Activated naive CD8-positive, alpha-beta T cell treated with anti-CD3 and anti-CD28 coated beads, Interleukin-2, amount 50 U/mL, for 24 hours (primary cell): ENCODE measurements at places on chromosomes 7 and 10.
A peak's percentile ranks its signal among the peaks of the same experiment; 100 is the strongest.

DNA sequence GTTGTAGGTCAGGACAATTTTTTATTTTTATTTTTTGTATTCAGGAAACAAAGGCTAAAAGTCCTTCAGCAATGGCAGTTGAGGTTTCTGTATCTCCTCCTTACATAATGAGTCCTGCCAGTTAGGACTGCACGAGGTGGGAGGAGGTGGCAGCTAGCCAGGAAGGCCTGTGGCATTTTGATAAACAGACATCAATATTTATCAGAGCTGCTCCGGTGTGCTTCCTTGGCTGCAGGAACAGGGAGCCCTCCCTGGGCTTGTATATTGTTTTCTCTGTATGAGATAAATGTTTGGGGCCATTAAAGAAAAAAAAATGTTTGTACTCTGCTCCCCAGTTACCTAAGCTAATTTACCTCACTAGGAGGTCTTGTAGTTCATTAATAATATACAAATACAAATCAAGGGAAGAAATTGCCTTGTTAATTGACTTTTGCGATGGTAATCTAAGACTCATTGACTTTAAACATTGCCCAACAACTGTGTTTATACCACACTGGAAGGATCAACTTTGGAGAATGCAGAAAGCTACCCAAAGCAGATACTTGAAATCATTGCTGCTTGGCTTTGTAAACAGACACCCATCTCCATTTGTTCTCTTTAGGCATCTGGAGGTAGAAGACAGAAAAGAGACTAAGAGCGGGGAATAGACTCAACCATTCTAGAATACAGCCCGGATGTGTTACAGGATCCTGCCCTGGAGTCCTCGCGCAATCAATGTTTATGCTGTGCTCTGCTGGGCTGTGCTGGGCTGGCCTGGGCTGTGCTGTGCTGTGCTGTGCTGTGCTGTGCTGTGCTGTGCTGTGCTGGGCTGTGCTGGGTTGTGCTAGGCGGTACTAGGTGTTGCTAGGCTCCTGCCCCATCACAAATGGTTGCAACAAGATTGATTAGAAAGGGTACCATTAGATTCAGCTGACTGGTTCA is 36.5 kb upstream of the PDZD8 start:
- DNase-seq = no peak
- no peak overlapping the region for H3K27ac ChIP-seq
- no peaks in the 10 kb centered on the region for H3K36me3 ChIP-seq
- H3K27me3 ChIP-seq = peaks cover 20% of the 10 kb centered on the region
- no peaks in the 10 kb centered on the region for H3K4me1 ChIP-seq

DNA sequence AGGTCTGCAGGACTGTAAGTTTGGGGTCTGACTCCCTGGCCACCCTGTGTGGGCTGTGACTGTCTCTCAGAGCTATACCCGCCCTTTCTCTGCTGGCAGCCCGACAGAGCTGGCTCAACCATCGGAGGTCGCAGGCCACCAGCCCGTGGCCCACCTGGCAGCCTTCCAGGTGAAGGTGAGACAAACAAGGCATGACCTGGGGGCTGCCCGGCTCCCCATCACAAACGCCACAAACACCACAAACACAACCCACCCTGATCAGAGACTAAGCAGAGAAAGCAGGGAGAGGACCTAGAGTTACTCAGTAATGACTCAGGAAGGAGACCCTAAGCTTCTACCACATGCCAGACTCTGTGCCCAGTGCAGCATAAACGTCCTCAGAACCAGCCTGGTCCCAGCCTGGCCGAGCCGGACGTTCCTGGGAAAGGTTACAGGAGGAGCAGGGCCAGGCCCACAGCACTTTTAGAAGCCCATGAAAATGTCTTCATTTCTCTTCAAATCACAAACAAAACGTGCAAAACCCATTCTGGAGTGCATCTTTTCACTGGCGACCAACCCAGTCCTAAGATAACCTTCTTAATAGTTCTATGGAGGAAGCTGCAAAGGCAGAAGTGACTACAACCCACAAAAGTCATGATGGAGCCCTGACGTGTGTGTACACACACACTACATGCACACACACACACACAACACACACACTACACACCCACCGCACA is 66.8 kb downstream of the MKI67 start:
- H3K27me3 ChIP-seq = no peaks in the 10 kb centered on the region
- no peak for DNase-seq
- peaks cover 63% of the 10 kb centered on the region for H3K36me3 ChIP-seq

DNA sequence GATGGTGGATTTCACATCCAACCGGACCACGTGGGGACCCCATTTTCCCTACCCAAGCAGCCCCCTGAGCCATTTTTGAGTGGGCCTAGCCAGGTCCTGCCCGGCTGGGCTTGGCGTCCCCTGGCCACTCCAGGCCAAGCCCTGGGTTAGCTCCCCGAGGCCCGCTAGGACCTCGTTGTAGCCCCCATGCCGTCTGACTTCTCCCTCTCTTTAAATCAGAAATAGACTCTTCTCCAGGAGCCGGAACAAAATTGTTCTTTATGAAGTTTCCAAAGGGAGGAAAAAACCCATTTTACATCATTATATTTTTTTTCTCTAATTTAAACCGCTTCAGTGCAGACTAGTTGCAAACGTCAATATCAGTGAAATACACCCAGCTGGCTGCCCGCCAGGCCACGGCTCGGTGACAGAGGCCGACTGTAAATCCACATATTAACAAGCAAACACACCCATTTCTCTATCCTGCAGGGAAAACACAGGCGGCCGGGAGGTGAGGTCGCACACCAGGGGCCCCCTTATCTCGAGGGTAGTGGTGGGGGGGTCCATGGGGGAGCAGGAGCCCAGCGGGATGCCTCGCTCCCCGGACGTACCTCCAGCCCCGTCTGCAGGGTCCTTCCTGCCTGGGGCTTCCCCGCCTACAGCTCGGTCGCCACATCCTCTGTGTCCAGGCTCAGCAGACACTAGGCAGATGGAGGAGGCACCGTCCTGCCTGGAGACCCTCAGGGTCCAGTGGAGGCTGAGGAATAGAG is 72.7 kb downstream of the ELFN1 start:
- H3K27me3 ChIP-seq = no peaks in the 10 kb centered on the region
- peaks cover 22% of the 10 kb centered on the region for H3K4me1 ChIP-seq
- H3K36me3 ChIP-seq = no peaks in the 10 kb centered on the region
- peak overlapping the region; percentile 62 for H3K4me3 ChIP-seq
- DNase-seq = peak; percentile 40

- no peaks in the 10 kb centered on the region for H3K27me3 ChIP-seq
- H3K27ac ChIP-seq = no peak overlapping the region
- no peaks in the 10 kb centered on the region for H3K36me3 ChIP-seq
Measured at GRCh38 chr7:30028749-30029635, 780 bp downstream of the PLEKHA8 start.

- no peaks in the 10 kb centered on the region for H3K36me3 ChIP-seq
- no peak for DNase-seq
- H3K4me3 ChIP-seq = no peak overlapping the region
- H3K4me1 ChIP-seq = peaks cover 8% of the 10 kb centered on the region
- no peak overlapping the region for H3K27ac ChIP-seq
- peaks cover 2% of the 10 kb centered on the region for H3K27me3 ChIP-seq
Measured at GRCh38 chr7:47724335-47724982, 142.5 kb upstream of the TNS3 start.

DNA sequence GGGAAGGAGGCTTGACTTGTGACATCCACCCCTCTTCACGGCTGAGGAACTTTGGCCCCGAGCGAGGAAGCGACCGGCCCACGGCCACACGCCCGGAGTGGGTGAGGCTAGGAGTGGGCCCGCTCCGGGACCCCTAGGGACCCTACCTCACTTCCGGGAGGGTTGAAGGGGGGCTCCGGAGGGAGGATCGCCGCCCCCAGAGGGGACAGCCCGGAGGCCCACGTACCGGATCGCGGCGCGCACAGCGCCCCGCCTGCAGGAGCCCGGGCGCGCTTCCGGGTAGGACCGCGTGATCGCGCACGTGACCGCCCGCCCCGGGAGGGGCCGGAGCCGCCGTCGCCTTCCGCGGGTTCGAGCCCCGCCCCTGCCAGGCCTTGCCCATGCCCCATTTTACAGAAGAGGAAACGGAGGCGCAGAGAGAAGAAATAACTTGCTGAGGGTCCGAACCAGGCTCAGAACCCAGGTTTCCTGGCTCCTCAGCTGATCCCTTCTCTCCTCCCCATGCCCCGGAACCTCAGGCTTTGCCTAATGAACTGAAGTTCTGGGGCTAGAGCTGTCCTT is at the start of gene HPS1:
HPS1 (minus strand) TSS at position 275 of the 561 bp plus-strand sequence. CDS start 3,695 bp downstream, outside the sequence.
- H3K36me3 ChIP-seq = peaks cover 28% of the 10 kb centered on the region
- peaks cover 44% of the 10 kb centered on the region for H3K4me1 ChIP-seq
- peaks cover 5% of the 10 kb centered on the region for H3K27me3 ChIP-seq

GRCh38 chr10:14953424-14954000 is 384 bp downstream of the DCLRE1C start:
- no peak for DNase-seq
- no peaks in the 10 kb centered on the region for H3K27me3 ChIP-seq
- H3K4me3 ChIP-seq = peak overlapping the region; percentile 87
- H3K27ac ChIP-seq = peak overlapping the region; percentile 96
- peaks cover 51% of the 10 kb centered on the region for H3K4me1 ChIP-seq

- H3K4me1 ChIP-seq = no peaks in the 10 kb centered on the region
- no peak overlapping the region for H3K27ac ChIP-seq
- peaks cover 32% of the 10 kb centered on the region for H3K27me3 ChIP-seq
- DNase-seq = no peak
- no peak overlapping the region for H3K4me3 ChIP-seq
- H3K36me3 ChIP-seq = no peaks in the 10 kb centered on the region
Measured at GRCh38 chr7:123580406-123581161, 21.0 kb upstream of the ASB15 start.

DNA sequence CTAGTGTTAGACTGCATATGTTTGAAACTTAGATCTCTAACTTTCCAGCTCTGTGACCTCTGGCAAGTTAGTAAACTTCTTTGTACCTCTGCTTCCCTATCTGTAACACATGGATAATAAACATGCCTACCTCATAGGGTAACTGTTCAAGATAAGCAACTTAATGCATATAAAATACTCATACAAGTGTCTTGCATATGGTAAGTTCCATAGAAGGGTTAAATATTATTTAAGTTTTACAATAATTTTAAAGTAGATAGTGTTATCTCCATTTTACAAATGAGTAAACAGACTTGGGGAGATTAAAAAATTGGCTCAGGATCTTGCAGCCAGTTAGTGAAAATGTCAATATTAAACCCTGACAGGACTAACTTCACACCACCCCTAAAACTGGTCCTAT is 30.1 kb upstream of the CD36 start:
- no peaks in the 10 kb centered on the region for H3K4me1 ChIP-seq
- DNase-seq = no peak
- H3K36me3 ChIP-seq = no peaks in the 10 kb centered on the region
- H3K27me3 ChIP-seq = peaks cover 3% of the 10 kb centered on the region
- H3K4me3 ChIP-seq = no peak overlapping the region

- no peak overlapping the region for H3K4me3 ChIP-seq
- H3K36me3 ChIP-seq = no peaks in the 10 kb centered on the region
- H3K27me3 ChIP-seq = peaks cover 4% of the 10 kb centered on the region
- no peak for DNase-seq
- no peaks in the 10 kb centered on the region for H3K4me1 ChIP-seq
Measured at GRCh38 chr10:90306187-90306586, 551.7 kb downstream of the HTR7 start.

DNA sequence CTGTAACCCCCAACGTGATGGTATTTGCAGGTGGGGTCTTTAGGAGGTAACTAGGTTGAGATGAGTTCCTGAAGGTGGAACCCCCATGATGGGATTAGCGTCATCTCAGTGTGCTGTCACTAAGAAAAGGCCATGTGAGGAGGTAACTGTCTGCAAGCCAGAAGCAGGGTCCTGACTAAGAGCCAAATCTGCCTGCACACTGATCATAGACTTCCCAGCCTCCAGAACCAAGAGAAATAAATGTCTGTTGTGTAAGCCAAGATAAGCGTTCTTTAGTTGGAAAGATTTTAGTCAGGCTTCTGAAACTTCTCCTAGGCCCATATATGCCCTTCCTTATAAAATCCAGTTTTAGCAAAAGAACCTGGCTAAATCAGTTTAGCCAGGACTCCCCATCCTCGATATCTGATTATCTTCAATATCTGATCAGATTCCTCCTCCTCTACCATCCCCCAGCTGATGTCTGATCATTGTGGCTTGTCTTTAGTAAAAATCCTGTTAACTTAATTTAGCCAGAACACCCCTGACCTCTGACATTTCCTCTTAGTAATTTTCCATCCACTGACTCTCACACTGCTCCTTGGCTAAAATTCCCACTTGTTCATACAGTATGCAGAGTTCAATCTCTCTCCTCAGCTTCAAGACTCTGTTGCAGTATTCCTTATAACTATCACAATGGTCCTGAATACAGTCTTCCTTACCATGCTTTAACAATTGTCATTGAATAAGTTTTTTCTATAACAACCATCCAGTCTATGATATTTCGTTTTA is 835.4 kb upstream of the PHF14 start:
- no peak for DNase-seq
- no peak overlapping the region for H3K4me3 ChIP-seq
- H3K4me1 ChIP-seq = no peaks in the 10 kb centered on the region
- H3K27ac ChIP-seq = no peak overlapping the region
- no peaks in the 10 kb centered on the region for H3K27me3 ChIP-seq
- H3K36me3 ChIP-seq = no peaks in the 10 kb centered on the region

GRCh38 chr10:112855134-112855533 is 94.9 kb upstream of the TCF7L2 start:
- peaks cover 2% of the 10 kb centered on the region for H3K4me1 ChIP-seq
- H3K27ac ChIP-seq = no peak overlapping the region
- peaks cover 5% of the 10 kb centered on the region for H3K27me3 ChIP-seq
- no peak overlapping the region for H3K4me3 ChIP-seq
- DNase-seq = no peak

DNA sequence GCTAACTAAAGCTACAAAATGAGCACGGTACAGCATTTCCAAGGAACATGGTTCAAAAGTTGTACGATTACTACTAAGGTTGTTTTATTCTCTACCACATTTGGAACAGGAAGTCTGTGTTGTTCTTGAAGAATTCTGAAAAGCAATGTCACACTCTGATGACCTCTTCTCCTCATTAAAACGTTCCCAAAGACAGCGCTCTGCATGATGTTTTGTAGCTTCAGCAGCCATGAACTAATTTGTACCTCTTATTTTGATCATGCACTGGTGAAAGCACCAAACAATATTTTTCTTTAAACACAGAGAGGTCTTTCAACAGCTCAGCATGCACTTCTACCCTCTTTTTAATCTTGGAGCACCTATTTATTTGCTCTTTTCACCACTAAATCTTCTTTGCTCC is 75.0 kb upstream of the TES start:
- H3K27me3 ChIP-seq = peaks cover 1% of the 10 kb centered on the region
- H3K4me3 ChIP-seq = no peak overlapping the region
- DNase-seq = no peak
- H3K27ac ChIP-seq = no peak overlapping the region

GRCh38 chr10:77287647-77288120 is 349.9 kb downstream of the KCNMA1 start:
- H3K4me1 ChIP-seq = peaks cover 11% of the 10 kb centered on the region
- peaks cover 13% of the 10 kb centered on the region for H3K27me3 ChIP-seq
- H3K36me3 ChIP-seq = no peaks in the 10 kb centered on the region
- H3K27ac ChIP-seq = no peak overlapping the region
- no peak for DNase-seq

GRCh38 chr10:124043310-124044142 is 49.9 kb downstream of the CHST15 start:
- H3K27ac ChIP-seq = no peak overlapping the region
- H3K27me3 ChIP-seq = no peaks in the 10 kb centered on the region
- H3K36me3 ChIP-seq = no peaks in the 10 kb centered on the region
- no peak for DNase-seq
- H3K4me3 ChIP-seq = no peak overlapping the region
- peaks cover 5% of the 10 kb centered on the region for H3K4me1 ChIP-seq

GRCh38 chr10:61857746-61858145 is 43.8 kb upstream of the ARID5B start:
- no peak overlapping the region for H3K4me3 ChIP-seq
- H3K27ac ChIP-seq = no peak overlapping the region
- no peaks in the 10 kb centered on the region for H3K36me3 ChIP-seq
